Esophagus squamous epithelium (tissue), 5 donors: ENCODE measurements at places on chromosomes 11 and 22.

- H3K27ac ChIP-seq, result peak overlapping the region; percentile 70
- H3K27me3 ChIP-seq, result no peaks in the 10 kb centered on the region
- H3K4me1 ChIP-seq, result peaks cover 64% of the 10 kb centered on the region
- H3K4me3 ChIP-seq, result peak overlapping the region; percentile 96
Observed at GRCh38 chr11:561148-562003, 606 bp downstream of the RASSF7 start.

DNA sequence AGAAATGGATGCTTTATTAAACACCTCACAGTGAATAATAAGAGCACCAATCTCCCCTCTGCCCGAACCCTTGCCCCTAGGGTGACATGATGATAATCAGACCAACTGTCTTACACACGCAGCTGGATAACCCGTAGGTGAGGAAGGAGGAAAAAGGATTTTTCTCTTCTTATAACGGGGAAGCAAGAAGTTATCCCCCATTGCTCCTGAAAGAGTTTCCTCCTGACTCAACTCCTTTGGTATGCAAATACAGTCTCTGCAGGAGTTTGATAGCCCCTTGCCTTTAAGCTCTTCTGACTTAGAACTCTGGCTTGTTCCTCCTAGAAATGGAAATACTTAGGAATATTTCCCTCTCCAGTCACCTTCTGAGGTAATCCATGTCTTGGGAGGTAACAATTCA, 455.8 kb downstream of the TMEM135 start:
- DNase-seq, result no peak
- no peaks in the 10 kb centered on the region for H3K4me1 ChIP-seq
- no peak overlapping the region for H3K4me3 ChIP-seq

- no peaks in the 10 kb centered on the region for H3K27me3 ChIP-seq
- DNase-seq, result no peak
- no peaks in the 10 kb centered on the region for H3K36me3 ChIP-seq
- no peak overlapping the region for H3K4me3 ChIP-seq
- no peak overlapping the region for H3K27ac ChIP-seq
Observed at GRCh38 chr11:2599561-2600189, 100.1 kb downstream of the KCNQ1OT1 start.

- no peaks in the 10 kb centered on the region for H3K36me3 ChIP-seq
- no peaks in the 10 kb centered on the region for H3K27me3 ChIP-seq
- DNase-seq, result no peak
- peak overlapping the region; percentile 56 for H3K27ac ChIP-seq
- H3K4me3 ChIP-seq, result no peak overlapping the region
- peaks cover 46% of the 10 kb centered on the region for H3K4me1 ChIP-seq
Observed at GRCh38 chr11:12540075-12540680, 134.0 kb upstream of the TEAD1 start.

DNA sequence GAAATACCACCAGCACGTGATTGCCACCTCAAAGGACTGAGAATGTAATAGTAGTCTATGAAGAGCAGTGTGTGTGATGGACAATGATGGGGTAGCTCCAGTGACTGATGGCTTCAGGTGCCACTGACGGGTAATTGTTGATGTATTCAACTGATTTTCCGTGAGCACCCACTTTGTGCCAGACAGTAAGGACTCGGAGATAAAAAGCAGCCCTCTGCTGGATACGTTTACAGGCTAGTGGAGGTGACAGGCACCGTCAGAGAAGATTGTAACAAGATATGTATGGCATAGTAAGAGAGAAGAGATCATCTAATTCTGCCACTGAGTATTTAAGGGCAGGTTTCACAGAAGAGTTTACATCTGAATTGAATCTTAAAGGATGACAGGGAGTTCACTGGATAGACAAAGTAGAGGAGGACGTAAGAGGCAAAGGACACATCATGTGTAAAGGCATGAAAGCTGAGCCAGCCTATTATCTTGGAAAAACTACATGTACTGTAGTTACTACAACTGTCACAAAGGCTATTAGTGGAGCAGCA, 1.1 kb upstream of the ENTHD1 start:
- no peaks in the 10 kb centered on the region for H3K4me1 ChIP-seq
- H3K36me3 ChIP-seq, result no peaks in the 10 kb centered on the region
- no peaks in the 10 kb centered on the region for H3K27me3 ChIP-seq
- no peak overlapping the region for H3K4me3 ChIP-seq

GRCh38 chr22:19756288-19757128, 4.1 kb upstream of the TBX1 start:
- no peaks in the 10 kb centered on the region for H3K36me3 ChIP-seq
- peak overlapping the region; percentile 62 for H3K4me3 ChIP-seq
- no peak overlapping the region for H3K27ac ChIP-seq
- H3K4me1 ChIP-seq, result peaks cover 54% of the 10 kb centered on the region

DNA sequence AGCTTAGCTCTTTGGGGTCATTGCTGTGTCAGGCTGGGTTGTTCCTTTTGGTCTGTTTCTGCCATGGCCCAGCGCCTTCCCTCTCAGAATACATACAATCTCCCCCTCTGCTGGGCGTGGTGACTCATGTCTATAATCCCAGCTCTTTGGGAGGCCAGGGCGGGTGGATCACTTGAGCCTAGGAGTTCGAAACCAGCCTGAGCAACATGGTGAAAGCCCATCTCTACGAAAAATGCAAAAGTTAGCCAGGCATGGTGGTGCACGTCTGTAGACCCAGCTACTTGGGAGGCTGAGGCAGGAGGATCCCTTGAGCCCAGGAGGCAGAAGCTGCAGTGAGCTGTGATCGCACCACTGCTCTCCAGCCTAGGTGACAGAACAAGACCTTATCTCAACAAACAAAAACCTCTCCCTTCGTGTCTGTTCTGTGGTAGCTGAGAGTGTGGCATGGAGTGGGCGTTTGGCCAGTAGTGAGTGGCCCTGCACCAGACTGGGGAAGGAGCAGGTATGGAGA, 46.7 kb upstream of the RAB1B start:
- H3K27ac ChIP-seq, result no peak overlapping the region
- no peak for DNase-seq

DNA sequence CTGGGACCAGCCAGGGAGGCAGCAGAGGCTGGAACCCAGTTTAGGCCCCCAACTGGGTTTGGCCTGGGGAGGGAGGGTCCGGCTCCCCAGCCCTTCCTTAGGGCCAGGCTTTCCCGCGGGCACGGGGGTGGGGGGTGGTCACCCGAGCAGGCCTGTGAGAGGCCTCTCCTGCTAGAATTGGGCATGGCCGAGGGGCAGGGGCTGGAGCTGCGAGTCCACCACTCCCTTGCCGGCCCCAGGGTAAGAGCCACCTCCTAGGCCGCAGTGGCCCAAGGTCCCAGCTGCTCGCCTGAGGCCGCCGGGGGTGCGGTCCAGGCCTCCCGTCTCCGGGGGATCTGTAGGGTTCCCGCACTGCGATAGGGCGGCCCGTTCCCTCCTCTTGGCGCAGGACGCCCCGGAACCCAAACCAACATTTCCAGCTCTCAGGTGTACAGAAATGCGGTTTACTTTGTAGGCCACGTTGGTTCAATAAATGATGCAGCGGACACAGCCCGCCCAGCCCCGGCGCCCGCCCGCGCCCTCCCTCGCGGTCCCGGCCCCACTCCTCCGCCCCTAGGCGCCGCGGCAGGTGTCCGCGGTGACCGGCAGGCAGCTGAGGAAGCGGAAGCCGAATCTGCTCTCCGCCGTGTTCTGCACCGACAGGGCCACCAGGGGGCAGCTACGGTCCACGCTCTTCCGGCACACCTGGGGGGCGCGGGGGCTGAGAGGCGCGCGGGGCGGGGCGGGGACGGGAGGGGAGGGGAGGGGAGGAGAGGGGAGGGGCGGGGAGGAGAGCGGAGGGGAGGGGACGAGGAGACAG, 5.9 kb downstream of the LMNTD2 start:
- DNase-seq, result no peak
- H3K36me3 ChIP-seq, result no peaks in the 10 kb centered on the region
- H3K4me1 ChIP-seq, result peaks cover 15% of the 10 kb centered on the region
- peaks cover 93% of the 10 kb centered on the region for H3K27me3 ChIP-seq
- peak overlapping the region; percentile 53 for H3K4me3 ChIP-seq
